Activated naive CD4-positive, alpha-beta T cell treated with Interleukin-2 at 50 U/mL for 16 hours (primary cell): ENCODE measurements at places on chromosomes 5 and 9.

DNA sequence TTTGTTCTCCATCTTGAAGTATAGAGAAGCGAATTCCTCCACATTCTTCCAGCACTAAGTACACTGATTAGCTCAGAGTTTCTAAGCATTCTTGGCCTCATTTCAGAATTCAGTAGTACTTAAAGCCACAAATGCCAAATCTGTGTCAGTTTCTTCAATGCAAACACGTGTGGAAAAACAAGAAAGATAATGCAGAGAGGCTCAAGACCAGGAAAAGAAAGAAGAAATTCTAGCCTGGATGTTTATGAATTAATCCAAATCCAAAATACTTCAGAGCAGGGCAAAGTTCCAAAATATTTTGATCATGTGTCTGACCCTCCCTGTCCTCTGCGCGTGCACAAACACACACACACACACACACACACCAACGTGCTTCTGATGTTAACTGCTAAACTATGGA, 457.6 kb downstream of the SLCO4C1 start:
- no peak for DNase-seq

DNA sequence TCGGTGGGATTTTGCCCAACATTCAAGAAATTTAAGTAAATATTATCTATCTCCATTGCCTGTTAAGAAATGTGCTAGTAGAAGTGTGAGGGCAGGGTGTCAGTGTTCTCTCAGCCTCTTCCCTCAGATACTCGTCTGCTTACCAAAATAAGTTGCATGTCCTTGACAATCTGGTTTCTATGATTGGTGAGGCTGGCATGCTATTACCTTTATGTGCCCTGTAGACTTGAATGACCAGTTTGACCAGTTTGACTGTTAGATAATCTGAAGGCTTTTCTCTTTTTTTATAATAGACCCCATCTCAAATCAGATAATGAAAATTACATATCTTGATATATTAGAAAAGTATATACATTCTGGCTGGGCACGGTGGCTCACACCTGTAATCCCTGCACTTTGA, 348 bp downstream of the CATSPER3 start:
- no peak for DNase-seq

GRCh38 chr5:76358-77169, 15.4 kb upstream of the PLEKHG4B start:
- no peak for DNase-seq

DNA sequence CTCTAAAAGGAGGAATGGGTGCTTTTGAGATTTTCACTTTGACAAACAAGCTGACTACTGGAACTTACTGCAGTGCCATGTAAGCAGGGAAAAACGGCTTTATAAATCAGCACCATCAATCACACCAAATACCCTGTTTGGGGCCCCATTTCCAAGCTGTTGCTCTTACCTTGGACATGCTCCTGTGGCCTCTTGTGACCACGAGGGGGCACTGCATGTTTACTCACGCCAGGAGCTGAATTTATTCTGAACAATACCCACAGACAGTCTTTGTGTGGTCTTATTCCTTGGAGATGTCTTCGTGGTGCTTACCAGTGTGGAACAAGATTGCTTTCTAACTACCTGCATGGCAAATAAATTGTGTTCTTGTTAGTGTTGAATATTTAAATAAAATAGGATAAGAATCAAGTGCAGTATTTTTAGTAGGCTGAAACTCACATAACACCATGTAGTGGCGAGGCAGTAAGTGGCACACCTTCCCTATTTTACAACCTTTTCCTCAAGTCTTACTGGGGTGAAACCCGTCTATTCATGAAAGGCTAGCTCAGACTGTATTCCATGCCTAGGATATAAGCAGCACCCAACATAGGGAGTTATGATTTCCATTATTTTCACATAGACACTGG, 155.5 kb upstream of the NMUR2 start:
- DNase-seq = peak; percentile 17

DNA sequence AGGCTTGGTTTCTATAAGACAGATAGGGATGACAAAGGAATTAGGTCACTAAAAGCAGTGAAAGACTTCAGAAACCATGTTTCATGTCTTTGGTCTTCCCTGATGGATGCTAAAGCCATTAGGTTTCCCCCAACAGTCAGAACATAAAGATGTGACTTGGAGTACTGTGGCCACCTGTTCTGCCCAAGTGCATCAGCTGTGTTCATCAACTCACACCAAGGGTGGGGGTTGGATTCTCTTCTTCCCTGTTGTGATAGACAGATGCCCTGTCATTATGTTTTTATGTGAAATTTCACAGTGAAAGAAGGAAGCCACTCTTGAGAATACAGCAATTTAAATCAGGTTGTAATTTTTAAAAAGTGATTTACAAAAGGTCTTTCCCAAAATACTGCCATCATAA, 196.8 kb downstream of the SH3GL2 start:
- no peak for DNase-seq

DNA sequence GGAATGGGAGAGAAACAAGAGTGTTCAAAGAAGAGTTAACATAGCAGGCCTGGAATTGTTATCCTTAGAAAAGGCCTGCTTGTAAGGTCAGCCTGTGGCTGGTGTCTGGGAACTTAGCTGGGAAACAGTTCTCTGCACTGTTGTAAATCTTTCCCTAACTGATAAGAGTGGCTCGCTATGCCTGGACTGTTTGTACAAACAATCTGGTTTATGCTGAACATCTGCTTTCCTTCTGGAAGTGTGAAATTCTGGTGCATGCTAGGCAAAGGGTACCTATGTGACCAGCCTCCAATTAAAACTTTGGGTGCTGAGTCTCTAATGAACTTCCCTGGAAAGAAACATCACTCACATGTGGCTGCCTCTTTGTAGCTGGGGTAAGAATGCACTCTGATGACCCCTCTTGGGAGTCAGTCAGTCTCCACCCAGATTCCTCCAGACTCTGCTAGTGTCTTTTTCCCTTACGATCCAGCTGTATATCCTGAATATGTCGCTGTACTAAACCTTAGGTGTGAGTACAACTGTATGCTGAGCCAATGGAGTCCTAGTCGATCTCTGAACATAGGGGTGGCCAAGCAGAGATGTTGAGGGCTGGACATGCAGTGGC, 16.5 kb downstream of the SPARC start:
- DNase-seq = no peak

GRCh38 chr5:159082474-159082873, 17.2 kb downstream of the EBF1 start:
- DNase-seq = no peak

- no peak for DNase-seq
Observed at GRCh38 chr9:122988141-122988540, 45.3 kb upstream of the GPR21 start.

- DNase-seq = no peak
Observed at GRCh38 chr9:34517185-34517584, 5.6 kb downstream of the ENHO start.

DNA sequence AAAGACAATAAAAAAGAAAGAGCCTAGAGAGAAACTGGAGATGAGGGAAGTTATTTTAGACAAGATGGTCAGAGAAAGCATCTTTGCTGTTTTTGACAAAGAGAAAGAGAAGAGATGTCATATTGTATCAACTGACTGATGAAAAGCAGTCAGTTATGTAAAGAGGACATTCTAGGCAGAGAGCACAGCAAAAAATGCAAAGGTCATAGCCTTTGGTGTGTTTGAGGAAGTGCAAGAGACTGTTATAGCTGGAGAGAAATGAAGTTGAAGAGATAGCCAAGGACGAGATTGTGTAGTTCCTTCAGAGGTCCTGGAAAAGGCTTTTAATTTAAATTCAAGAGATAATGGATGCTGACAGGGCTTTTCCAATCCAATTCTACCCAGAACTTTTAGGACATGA, 342.4 kb downstream of the RASEF start:
- no peak for DNase-seq

DNA sequence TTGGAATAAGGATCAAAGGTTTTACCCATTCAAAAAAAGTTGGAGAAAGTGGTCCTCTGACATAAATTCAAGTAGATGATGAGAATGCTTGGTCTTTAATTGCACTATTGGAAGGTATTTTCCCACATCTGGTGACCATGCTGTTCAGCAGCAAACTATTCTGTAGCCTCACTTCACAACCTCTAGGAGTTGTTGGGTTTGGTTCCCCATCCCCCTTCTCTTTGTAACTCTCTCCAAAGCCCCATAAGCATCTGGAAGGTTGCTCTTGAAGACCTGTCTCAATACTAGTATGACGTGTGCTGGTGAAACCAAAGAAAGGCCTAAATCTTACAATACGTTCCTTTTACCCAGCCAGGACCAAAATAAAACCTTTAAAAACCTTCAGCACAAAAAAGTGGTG, 8.5 kb downstream of the RGMB start:
- DNase-seq = no peak

- no peak for DNase-seq
Observed at GRCh38 chr9:93557366-93558137, 18.8 kb upstream of the PHF2 start.

GRCh38 chr9:120532891-120533290, 47.1 kb downstream of the CDK5RAP2 start:
- no peak for DNase-seq

DNA sequence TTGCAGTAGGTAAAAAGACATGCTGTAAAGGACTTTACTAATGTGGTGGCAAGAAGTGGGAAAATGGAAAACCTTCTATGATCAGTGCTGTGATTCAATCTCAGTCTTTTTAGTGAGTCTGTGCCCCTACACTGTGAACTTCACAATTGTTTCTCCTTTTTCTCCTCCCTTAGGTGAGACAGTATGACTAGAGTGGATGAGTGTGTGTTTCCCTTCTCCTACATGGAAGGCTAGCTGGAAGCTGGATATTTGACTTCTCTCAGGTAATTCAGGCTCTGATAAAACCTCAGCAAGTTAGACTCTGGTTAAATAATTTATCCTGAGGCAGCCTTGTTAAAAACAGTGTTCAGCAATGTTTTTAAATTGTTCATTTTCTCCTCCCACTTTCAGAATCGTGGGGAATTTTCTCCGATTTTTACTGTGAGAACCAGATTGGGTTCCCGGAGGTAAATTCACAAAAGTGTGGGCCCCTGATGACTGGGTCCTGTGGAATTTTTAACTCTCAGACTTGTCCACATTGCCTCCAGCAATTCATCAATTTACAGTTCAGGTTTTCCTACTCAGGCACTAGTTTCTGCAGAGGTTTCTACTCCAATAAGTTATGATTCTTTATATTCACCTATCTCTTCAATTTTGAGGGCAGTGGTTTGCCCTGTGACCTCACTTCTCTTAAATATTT, 149.1 kb upstream of the PIK3R1 start:
- no peak for DNase-seq

GRCh38 chr9:588981-589380, 252.5 kb upstream of the DMRT1 start:
- DNase-seq = no peak

DNA sequence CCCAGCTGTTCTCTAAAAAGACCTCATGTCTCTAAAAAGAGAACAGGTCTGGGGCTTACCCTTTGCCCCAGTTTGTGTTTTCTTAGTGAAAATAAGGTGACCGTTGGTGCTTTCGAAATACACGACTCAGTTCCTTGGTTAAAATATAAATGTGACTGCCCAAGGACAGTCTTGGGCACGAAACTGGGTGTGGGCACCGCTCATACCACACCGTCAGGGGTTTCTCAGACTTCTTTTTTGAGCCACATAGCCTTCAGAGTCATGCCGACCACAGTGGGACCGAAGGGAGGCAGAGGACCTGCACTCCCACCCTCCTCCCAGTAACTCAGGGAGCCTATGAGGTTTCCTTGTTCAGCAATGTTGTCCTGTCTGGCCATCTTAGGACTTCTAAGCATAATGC, 6.5 kb downstream of the SNX18 start:
- DNase-seq = no peak

DNA sequence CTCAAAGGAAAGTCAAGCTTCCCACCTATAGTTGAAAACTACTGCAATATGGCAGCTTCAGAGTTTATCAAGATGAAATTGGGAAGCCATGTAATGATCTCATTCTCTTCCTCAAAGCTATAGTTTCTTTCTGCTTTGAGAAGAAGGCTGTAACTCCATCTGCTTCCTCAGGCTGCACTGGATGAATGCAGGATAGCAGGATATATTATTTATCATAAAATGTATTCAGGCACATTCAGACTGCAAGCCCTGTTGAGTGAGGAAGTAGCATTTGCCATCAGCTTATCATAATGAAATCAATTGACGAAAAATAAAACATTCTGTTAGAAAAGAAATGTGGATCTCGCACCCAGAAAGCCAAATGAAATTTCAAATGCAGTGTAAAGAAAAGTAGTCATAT, 560 bp downstream of the ATP10B start:
- no peak for DNase-seq

DNA sequence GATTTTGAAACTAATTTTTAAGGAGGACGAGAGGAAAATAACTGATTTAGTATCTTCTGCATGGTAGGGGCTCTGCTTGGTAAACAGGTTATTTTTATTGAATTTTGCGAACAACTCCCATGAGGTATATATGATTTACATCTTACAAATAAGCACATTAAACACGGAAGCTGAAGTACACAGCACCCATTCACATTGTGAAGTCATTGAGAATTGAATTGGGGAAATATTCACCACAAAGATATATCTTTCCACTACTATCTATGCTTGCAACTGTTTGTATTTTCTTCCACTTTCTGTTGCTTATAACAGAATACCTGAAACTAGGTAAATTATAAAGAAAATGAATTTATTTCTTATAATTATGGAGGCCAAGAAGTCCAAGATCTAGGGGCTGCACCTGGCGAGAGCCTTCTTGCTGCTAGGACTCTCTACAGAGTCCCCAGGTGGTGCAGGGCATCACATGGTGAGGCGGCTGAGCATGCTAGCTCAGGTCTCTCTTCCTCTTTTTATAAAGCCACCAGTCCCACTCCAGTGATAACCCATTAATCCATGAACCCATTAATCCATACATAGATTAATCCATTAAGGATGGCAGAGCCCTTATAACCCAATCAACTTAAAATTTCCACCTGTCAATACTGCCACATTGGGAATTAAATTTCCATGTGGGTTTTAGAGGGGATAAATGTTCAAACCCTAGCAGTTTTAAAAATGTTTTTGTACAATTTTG, 79.0 kb upstream of the ZNF608 start:
- DNase-seq = no peak

- DNase-seq = no peak
Observed at GRCh38 chr5:74589204-74590056, 51.1 kb downstream of the ENC1 start.

DNA sequence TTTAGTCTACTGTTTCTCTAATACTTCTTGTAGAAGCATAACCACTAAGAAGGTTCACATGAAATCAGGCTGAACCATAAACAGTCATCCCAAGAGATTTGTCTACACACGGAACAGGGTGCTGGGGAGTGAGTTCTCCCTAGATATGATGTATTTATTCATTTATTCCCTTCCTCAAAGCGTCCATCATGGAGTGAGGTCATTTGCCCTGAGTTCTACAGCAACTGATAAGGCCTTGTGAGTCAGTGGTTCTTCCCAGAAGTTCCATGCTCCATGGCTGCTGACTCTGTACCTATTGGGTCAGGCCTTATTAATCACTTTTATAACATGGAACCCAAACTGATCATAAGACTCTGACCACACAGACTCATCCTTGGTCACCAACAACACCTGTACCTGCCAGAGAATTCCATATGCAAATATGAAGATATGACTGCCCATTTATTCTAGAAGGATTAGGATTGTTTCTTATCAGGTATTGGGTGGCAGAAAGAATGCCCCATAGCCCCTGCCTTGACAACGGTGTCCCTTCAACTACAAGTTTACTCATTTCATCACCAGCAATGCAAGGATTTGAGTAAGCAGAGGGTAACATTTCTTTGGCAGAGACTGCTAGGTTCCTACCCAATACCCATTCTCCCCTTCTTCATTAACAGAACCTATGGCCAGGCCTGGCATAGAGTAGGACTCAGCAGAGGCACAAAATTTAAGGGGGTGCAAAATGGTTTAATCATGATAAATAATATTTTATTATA, 118.1 kb downstream of the LHFPL2 start:
- no peak for DNase-seq
